ENCODE measurements at places on chromosomes 6 and 20. TPM values are rescaled to one million over a fixed set of nuclear protein-coding genes. Genes with fewer than 3 reads are reported as not detected.

DNA sequence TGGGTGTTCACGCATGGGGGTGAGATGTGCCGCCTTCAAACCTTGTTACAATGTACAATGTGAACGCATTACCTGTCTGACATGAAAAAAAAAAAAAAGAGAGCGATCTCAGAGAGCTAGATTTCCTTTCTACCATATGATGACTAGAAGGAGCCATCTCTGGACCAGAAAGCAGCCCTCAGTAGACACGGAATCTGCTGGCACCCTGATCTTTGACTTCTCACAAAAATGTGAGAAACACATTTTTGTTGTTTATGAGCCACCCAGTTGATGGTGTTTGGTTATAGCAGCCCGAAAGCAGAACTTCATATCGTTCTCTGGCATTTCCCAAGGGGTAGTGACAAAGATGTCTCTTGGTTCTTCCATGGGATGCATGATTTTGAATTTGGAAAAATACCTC is 33.5 kb upstream of the EPB41L1 start:
- no peak for DNase-seq

DNA sequence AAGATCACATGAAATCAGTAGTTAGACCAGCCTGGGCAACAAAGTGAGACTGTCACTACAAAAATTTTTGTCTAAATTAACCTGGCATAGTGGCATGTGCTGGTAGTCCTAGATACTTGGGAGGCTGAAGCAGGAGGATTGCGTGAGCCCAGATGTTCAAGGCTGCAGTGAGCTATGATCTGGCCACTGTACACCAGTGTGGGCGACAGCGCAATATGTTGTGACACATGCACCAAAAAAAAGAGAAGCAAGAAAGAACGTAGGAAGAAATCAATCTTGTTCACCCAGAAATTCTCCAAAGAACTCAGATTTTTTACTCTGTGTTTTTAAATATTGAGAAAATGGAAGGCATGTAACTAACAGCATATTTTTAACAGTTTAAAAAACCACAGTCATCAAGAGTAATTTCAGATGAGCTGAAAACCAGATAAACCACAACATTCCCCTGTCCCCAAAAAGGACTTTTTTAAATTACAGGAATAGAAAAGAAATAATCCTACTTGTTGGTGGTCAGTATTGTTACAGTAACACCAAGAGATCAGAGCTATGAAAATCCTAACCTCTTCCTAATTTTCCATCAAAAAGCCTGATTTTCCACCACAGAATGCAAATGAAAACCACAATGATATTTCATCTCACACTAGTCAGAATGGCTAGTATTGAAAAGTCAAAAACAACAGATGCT is 240.2 kb downstream of the KHDC1L start:
- no peak for DNase-seq

DNA sequence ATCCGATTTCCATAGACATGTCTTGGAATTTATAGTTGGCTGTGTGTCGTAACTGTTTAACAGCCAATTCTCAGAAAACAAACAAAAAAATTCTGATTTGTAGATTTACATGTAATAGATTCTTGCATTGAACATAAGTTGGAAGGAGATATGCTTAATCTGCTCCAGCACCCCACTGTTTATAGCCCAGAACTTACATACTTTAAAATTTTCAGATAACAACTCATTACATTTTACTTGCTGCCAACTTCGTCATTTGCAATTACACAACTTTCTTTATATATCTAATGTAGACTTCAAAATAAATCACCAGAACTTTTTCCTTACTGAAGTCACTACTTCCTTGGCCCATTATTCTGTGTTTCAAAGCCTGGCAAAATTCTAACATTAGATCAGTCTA is 472.3 kb upstream of the EYS start:
- no peak for DNase-seq

DNA sequence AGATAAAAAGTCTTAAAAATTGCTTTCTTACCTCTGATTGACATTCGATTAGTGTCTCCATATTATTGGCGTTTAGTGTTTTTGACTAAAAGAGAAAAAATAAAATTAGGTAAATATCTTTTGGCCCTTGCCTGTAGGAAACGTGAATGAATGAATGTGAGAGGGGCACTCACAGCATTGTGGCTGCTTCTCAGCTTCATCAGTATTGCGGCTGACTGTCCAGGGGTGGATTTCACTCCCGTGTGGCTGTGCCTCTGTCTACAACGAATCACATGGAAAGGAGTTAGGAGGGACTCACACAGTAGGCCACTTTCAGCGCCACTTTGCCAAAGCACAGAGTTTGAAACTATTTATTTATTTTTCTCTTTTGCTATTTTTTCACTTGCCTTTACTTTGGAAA is 844 bp downstream of the TAGAP start:
- no peak for DNase-seq

SLC22A3 gene
- total RNA-seq = not detected

DNA sequence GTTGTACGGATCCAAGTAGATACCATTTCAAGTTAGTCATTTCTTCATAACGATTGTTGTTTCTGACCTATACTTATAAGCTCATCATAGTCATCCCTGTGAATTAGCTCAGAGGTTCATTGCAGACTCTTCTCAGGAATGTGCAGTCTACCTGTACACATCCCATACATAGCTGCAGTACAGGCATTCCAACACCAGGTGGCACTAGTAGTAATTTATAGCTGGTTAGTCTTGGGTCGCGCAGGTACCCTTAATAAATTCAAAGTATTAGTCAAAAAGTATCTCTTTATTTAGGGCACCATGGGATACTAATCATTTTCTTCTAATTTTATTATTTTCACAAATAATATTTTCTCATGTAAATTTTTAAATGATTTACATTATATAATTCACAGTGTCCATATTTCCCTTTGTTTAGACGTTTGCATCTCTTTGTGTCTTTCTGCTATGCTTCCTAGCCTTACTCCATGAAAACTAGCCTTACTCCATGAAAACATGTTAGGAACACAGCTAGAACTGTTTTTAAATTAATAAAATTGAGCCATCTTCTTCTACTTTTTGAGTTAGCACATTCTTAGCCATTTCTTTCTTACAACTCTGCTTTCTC is 128.6 kb upstream of the FAM83B start:
- peak; percentile 73 for DNase-seq

LHFPL5 gene
- not detected for total RNA-seq

LPA gene
- not detected for total RNA-seq

DNA sequence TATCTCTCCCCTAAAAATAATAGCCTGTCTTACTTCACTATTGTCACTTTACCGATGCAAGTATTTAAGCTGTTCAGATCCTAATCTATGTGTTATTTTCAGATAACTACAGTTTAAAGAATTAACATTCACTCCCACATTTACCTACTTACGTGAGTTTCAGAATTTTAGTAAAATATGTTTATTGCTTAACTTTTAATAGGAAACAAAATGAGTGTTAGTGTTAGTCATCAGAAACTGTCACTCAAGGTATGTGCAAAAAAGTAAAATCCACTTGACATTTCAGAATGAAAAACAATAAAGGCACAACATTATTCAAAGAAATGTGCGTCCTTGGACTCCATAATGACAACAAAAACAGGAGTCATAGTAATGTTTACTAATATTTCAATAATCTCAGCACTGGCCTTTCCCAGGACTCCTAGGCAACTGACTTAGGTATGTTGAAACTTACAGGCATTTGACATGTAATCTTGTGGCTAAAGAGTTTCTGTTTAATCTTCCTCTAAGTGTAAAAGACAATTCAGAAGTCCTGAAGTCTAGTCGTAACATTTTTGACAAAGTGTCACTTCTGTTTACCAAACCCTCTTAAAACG is 4.5 kb downstream of the ATXN1 start:
- DNase-seq = no peak

- DNase-seq = no peak
Measured at GRCh38 chr6:12968839-12969558, 252.4 kb downstream of the PHACTR1 start.

DNA sequence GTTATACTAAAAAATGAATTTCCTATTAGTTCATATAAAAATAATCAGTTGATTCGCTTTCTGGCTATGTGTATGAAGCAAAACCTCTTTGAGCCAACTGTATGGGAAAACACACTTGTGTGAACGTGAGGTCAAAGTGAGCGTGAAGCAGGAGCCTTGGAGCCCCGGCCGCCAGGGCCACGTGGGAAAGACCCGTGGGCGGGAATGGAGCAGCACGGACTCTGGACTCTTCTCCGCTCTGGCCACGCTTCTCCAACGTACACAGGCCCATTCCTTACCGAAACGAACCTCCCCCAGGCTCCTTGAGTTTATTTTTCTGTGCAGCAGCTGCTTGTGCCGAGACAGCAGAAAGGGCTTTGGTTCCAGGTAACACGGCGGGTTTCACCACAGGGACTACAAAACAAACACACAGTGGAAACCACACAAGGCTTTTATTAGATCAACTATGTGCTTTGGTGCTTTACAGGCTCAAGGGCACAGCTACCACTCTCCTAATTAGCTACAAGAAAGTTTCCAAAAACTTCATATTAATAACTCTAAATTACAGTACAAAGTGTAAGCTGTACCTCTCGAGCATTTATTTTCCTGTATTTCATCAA is 62.7 kb downstream of the TAF4 start:
- DNase-seq = no peak

GRCh38 chr6:149967591-149967990 is 3.8 kb downstream of the ULBP1 start:
- no peak for DNase-seq

PGC gene
- not detected for total RNA-seq

GRCh38 chr6:37588735-37589108 is 89.0 kb upstream of the CCDC167 start:
- DNase-seq = no peak

DNA sequence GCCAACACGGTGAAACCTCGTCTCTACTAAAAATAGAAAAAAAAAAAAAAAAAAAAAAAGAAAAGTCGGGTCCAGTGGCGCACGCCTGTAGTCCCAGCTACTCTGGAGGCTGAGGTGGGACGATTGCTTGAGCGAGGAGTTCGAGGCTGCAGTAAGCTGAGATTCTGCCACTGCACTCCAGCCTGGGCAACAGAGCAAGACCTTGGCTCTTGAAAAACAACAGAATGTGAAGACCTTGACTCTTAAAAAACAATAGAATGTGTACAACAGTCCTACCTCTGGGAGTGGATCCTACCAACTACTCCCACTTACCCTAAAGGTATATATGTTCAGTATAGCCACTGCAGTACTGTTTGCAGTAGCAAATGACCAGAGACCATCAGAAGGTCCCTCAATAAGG is 15.1 kb downstream of the KIF3B start:
- no peak for DNase-seq

- DNase-seq = no peak
Measured at GRCh38 chr20:45017857-45018256, 51.5 kb downstream of the STK4 start.

DNA sequence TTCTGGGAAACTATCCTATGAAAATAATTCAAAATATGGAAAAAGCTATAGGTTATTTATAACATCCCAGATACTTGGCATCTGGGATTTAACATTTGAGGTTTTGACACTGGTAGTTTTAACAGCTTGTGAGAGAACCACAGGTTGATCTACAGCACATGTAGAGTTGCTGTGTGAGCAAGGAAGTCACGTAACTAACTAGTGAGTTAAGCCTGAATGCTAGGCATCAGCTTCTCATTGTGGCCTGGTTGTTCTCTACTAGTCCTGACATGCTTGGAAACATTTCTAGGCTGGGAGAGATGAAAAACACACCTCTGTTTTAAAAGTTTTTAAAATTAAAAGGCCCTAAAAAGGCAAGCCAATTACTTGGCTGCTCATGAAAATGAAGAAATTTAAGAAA is 28.2 kb downstream of the ESF1 start:
- no peak for DNase-seq

Measured in activated CD4-positive, alpha-beta T cell treated with anti-CD3 and anti-CD28 coated beads for 36 hours (primary cell).